Stimulated activated CD4-positive, alpha-beta T cell treated with anti-CD3 and anti-CD28 coated beads, Interleukin-15, amount 100 ng/mL, for 1 hour (primary cell): ENCODE measurements at places on chromosomes 4 and X.

- no peak for DNase-seq
Measured at GRCh38 chr4:105061136-105061696, 85.5 kb upstream of the TET2 start.

DNA sequence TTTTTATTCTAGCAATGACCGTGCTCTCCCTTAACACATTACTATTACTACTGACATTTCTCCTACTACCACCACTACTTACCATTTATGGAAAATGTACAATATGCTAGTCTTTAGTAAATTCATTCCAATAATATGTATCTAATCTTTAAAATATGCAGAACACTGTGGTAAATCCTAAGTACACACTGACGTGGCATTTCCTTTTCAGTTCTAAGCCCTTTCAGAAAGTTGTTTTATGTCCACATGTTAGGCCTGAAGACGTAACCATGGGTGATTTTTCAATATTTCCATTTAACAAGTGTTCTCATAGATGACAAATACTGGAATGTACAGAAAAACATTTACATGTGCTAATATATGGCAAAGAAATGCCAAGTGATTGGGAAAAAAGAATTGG lies 268.6 kb upstream of the SLIT2 start:
- no peak for DNase-seq

DNA sequence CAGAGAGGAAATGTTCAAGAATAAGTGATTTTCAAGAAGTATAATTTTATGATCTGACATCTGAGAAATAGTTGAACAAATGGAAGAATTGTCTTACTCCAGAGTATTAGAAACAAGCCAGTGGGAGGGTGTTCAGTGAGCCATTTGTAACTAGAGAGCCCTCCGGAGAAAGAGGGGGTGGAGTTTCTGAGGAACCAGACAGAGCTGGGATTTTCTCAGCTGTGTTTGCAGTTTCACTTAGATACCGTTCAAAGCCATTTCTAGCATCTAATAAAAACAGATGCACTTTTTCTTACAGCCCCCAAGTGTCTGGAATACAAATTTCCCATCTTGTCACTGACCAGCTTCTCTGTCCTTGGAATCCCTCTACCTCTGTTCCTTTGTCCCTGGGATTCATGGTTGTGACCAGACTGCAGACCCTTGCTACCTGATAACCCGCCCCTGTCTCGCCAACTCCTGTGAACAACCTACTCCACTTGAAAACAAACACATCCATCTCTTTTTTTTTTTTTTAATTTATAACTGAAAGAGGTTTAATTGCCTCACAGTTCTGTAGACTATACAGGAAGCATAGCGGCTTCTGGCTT lies 132.8 kb upstream of the KLF3 start:
- no peak for DNase-seq

DNA sequence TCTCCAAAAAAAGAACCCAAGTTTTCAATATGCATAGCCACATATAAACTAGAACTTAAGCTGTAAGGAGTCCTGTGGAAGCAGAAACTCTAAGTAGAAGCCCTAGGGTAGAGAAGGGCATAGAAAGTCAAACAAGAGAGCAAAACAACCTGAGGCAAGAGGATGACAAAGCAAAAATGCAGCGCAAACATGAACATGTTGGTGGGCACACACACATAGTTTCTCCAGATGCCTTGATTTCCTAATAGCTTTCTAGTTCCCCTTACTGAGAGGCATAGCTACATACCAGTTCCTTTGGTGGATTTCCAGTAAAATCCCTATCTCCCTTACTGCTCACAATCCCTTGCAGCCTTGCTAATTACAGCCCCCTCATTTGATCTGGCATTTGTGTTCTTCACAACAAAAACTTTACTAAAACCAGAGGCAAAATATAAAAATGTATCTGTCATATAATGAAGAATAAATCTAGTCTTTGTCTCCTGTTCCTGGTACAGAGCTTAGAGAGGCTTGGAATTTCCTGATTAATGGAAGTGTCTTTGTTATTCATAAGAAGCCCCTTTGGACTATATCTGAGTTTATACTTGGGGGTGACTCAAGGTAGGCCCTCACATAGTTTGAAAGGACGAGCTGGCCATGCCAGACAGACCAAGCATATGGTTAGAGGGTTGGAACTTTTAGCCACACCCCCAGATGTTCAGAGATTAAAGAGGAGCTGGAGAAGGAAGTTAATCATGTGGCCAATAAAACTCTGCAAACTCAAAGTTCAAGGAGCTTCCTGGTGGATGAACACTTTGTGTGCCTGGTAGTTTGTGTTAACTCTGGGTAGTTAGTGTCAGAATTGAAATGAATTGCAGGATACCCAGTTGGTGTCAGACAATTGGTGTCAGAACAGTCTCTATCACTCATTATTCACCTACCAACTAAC lies 52.7 kb upstream of the ZCCHC13 start:
- DNase-seq: no peak

DNA sequence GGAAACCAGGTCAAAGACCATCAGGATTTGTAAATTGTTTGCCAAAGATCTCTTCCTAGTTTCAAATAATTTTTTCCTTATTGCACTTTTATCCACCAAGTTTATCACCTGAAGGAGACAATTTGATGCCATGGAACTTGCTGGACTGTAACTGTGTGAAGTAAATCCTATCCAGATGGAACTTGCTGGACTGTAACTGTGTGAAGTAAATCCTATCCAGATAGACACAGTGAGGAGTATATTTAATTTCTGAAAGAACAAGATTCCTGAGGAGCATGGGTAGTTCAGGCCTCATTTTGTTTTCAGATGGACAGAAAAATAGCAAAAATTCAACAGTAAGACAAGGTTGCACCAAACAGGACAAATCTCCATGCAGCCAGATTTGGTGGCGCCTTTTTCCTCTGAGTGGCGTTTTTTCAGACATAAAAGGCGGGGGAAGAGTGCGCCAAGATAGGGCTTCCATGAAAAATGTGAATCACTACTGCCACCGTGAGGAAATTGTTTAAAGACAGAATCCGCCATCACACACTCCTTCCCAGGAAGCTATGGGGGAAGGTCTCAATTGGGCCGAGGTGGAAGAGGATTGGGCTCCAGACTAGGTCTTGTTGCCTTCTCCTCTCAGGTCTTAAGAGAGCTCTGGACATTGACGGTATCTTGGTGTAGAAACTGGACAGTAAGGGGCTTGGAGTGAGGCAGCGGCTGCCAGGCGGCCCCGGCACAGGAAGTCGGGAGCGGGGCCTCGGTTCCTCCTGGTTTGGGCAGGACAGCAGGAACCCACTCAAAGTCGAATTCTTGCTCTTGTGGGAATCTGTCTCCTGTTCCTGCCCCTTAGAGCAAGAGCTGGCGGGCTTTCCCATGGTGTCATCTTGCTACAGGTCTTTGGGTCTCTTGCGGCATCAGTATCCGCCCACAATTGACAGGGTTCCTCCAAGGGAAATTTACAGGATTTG lies 234.7 kb downstream of the OR13H1 start:
- no peak for DNase-seq

- DNase-seq: no peak
Measured at GRCh38 chr4:174753021-174753420, 76.0 kb downstream of the GLRA3 start.

DNA sequence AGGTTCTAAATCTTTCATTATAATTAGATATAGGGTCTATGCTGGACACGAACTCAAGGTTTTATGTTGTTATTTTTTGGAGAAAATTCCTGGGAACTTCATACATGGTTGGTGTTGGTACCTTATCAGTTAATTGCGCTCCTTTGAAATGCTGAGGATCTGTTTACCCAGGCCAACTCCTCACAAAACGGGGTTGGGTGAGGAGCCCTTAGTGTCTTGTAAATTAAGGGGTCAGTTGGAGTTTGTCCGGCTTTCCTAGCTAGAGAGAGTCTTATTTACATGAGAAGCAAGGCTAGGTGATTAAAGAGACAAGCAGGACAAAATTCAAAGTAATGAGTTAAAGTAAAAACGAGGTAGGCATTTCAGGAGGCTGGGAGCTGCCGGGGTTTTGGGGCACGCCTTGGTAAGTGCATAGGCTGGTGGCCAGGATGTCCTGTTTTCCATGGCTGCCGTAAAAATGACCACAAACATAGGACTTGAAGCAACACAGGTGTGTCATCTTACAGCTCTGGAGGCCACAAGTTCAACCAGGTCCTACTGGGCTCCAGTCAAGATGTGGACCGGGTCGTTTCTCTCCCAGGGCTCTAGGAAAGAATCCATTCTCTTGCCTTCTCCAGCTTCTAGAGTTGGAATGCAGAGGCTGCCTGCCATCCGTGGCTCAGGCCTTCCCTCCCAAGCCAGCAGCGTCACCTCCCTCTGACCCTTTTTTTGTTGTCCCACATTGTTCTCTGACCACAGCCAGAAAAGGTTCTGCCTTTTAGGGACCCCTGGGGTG lies 19.8 kb downstream of the PSAPL1 start:
- no peak for DNase-seq

DNA sequence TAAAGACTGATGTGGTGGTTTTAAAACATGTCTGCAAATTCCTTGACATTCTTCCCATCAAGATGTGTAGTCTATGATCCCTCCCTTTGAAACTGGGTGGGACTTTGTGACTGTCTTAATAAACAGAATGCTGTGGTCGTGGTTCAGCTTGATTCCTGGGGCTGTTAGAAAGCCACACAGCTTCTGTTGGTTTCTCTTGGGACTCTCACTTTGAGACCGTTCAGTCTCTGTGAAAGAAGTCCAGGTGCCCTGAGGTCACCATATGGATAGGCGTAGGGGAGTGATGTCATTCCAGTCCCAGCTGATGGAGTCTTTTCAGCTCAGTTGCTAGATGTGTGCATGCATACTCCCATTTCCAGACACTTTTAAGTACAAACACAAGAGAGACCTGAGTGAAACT lies 216.6 kb downstream of the KDR start:
- no peak for DNase-seq

DNA sequence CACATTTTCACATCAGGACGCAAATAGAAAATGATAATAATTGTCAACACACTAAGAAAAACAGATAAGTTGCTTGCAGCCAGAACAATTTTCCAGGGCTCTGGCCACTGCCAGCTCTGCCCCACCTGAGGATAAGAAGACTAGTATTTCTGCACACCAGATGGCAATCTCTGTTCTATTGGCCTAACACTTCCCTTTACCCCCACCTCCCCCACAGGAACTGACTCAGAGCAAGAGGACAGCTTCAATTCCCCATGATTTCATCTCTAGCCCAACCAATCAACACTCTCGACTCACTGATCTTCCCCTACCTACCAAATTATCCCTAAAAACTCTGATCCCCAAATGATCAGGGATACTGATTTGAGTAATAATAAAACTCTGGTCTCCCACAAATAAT lies 164.0 kb downstream of the SMARCA1 start:
- DNase-seq: no peak

DNA sequence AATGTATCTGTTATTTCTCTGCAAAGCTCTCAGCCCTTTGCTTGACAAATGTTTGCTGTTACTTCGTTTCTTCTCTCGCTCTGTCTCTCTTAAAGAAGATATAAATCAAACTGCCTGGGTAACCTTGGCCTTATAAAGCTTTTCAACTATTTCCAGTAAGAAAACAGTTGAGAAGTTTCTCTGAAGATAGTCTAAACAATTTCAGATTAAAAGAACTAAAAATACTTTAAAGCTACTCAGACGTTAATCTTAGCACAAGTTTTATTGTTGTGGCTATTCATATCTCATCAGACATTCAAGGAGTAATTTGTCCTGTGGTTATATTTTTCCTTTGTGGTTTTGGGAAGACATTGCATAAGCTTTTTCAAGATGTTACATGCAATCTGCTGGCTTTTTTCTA lies 22.6 kb downstream of the HOPX start:
- DNase-seq: no peak

DNA sequence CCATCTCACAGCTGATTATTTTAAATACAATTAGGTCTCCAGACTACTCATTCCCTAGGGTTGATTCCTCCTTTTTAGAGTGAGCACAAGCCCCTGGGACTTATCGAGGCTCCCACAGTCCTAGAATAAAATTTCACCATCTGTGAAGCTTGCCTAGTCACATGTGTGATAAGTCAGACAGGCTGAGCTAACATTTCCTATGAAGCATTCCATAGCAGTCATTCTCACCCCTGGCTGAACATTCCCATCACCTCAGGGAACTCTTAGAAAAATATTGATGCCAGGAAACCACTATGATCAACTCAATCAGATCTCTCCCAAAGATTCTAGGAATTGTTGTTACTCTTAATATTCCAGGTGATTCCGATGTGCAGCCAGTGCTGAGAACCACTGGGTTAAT lies 37.7 kb downstream of the ARHGEF9 start:
- DNase-seq: no peak

DNA sequence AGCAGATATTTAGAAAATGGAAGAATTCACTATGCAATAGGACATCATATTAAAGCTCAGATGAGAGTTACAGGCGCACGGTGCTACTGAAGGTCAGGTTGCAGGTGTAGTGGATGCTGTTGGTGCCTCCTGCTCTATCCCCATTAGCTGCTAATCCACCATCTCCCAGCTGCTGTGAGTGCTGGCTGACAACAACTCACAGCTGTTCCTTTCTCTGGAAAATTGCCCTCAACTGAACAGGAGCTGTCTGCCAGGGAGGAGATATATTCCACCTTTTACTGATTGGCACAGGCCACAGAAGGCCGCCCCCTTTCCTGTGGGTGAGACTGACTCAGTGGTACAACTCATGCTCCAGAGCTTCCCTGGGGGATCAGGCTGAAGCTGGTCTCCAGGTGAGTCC lies 48.7 kb downstream of the UCHL1 start:
- DNase-seq: no peak

DNA sequence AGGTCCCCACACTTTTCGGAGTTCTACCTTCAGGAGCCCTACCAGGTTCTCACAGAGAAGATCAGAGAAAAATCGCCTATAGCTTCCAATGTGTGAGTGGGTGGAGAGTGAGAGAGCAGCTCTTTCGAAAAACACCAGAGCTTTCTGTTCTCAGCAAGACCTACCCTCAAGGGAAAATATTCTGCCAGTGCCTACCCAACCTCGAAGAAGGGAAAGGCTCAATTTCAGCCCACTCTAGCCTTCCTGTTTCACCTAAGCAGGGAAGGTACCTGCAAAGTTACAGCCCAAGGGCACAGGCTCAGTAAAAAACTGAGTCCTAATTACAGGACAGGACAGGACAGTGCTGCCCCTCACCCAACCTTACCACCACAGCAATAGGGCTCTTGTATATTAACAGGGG lies 104.0 kb upstream of the WDR17 start:
- no peak for DNase-seq

DNA sequence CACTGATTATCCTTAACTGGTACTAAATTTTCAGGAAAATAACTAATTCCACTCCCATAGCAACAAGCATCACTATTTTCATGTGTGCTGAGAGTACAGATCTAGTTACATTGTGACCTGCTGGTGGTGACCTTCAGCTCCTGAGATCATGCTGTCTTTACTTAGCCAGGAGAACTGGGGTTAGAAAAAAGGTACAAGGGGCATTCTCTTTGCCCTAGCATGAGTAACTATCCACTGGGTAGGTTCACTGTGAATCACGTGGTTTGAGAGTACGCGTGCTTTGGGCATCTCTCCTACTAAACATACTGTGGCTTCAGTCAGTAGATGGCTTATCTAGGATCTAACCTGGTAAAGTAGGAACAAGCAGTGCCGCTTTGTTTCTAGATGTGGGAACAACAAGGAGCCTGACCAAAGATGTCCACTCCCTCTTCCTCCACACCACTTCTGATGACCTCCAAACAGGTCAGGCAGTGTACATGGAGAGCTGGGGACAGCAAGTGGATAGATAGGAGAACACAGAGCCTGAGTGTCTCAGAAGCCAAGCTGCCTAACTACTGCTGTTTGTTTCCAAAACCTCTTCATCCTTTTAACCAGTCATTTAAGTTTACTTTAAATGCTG lies 90.2 kb downstream of the CBR4 start:
- no peak for DNase-seq
